ENCODE measurements at places on chromosomes 1 and 21. TPM values are rescaled to one million over a fixed set of nuclear protein-coding genes. Genes with fewer than 3 reads are reported as not detected.

Gene C1orf50
- total RNA-seq = 5.8 TPM

Gene TDRD10
- total RNA-seq = not detected

Gene NR5A2
- total RNA-seq = 0.06 TPM

Gene PTGFR
- total RNA-seq = 0.12 TPM

Gene CNR2
- total RNA-seq = not detected

Gene KRTAP10-3
- not detected for total RNA-seq

Gene TTC22
- not detected for total RNA-seq
